ENCODE measurements at places on chromosomes 7 and 10.

DNA sequence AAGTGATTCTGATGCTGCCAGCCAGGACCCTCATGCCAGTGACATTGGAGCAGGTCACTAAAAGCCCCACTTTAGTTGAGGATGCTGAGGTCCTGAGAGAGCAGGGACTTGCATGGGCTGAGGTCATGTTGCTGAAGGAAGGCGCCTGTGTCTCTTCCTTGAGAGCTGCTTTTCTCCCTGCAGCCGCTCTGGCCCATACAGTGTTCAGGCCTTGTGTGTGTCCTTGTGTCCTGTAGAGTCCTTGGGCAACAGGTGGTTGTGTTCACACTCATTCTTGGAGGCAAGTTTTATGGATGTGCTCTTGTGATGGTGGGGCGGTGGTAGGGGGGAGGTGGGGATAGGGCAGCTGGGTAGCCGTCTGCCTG lies 33.3 kb downstream of the TSPAN14 start:
- no peak for DNase-seq

GRCh38 chr7:114759347-114760062 lies 162.4 kb upstream of the MDFIC start:
- DNase-seq: no peak

DNA sequence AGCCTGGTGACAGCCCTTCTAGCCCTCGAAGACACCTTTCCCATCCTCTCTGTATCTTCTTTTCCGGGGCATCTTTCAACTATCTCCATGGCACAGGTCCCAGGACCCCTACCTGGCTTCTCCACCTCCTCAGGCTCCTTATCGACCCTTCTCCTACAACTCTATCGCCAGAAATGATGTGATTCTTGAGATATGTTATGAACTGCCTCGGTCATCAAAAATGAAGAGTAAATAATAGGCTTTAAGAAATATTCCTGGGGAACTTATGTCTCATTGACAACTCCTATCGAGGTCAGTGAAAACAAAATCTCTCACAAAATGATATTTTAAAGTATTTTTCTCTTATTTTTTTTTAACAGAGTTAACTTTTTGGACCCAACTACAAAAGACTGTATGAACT lies 405.5 kb upstream of the SHH start:
- DNase-seq: no peak

DNA sequence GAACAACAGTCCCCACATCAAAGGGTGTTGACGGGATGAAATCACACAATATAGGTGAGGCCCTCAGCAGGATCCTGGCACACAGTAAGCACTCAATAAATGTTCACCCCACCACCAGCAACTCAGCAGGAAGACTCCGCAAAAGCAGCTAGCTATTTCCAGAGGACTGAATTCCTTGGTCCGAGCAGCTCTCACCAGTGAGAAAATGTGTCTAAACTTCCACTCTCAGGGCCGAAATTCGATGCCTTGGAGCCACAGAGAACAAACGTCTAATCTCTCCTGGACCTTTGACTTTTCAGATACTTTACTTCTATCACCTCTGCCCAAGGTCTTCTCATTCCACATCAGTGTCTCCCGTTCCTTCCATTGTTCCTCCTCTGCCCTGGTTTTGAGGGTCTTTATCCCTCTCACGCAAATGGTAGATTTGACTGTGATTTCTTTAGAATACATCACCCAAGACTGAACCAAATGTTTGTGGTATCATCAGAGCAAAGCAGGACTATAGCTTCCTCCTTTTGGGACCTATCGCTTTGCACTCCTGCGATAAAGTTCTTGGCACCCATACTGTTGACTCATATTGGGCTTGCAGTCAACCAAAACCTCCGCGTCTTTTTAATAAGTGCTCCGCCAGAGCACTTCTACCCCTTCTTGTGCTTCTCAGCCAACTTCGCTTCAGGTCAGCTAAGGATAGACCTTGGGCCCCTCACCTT lies 903 bp upstream of the NT5C2 start:
- DNase-seq: no peak

DNA sequence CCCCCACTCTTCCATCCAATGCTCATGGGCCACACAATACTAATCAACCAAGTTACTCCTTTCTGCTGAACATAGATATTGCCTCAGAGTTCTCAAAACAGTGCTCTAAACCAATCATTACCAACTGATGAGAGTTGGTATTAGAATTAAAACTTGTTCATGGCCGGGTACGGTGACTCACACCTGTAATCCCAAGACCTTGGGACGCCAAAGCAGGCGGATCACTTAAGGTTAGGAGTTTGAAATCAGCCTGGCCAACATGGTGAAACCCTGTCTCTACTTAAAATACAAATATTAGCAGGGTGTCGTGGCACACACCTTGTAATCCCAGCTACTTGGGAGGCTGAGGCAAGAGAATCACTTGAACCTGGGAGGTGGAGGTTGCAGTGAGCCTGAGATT lies 8.2 kb downstream of the TM9SF3 start:
- DNase-seq: no peak

DNA sequence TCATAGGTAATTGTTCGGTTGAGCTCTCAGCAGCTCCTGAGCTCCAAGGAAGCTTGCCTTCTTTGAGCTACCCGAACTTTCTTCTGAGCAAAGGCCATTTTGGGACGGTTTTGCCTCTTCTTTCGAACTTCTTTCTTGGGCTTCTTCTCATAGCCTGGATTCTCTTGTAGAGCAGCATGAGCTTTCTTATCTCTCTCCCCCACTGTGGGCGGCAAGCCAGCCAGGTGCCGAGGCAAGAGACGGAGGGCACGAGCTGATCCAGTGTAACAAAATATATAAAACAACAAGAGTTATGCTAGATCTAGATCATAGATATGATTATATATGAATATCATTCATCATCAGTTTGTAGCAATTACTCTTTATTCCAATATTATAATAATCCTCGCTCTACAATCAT lies 16.5 kb upstream of the KNDC1 start:
- DNase-seq: no peak

- DNase-seq: no peak
Measured at GRCh38 chr10:55369670-55370420, 568.8 kb upstream of the PCDH15 start.

DNA sequence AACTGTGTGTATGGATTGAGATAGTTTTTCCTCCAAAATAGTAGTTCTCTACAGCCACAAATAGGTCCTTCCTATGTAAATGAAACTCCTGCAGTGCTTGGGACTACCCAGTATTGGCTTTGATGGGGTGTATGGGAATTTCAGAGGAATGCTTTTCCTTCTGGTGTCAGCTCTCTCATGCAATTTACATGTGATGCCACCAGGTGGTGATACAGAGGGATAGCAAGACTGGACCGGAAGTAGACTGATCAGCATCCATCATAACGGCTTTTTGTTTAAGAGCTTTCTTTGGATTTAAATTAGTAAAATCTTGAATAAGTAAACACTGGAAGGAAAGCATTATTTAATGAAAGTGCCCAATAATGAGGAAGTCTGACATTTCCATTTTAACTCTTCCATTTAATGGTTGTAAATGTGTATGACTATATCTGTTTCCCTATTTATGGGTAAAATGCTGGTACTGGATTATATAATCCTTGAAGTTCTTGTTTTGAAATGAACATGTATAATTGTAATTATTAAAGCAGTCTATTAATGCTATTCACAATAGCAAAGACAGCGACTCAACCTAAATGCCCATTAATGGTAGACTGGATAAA lies 22.7 kb downstream of the DYNC1I1 start:
- DNase-seq: no peak

- no peak for DNase-seq
Measured at GRCh38 chr7:88686468-88687229, 72.9 kb upstream of the ZNF804B start.

DNA sequence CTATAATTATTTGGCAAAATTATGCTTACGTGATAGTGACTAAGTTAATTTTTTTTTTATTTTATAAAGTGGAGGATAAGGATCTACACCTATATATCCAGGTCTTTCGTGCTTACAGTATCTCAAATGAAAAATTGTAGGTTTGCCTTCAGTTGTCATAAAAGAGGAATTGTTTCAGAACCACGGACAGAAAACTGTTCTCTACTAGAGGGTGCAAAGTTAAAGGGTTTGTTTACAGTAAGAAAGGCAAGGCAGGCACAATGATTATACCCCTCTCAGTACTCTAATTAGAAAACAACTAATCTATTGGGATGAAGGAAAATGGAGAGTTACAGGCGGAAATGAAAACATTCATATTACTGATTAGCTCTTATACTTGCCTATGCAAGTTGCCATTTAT lies 1.5 kb downstream of the PCLO start:
- no peak for DNase-seq

DNA sequence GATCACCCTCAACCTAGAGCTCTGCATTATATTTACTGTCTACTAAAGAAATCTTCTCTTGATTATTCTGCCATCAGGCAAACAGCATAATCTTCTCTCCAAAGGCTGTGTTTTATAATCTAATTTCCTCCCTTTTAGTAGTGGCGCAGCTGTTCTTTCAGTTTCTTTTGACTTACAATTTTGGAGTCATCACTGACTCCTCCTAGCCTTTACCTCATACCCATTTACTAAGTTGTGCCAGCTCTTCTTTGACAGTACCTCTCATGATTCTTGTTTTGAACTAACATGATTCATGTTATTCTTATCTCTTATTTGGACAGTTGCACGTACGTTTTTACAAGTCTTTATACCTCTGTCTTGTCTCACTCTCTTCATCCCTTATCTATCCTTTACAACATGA lies 113.0 kb downstream of the FOXP2 start:
- no peak for DNase-seq

DNA sequence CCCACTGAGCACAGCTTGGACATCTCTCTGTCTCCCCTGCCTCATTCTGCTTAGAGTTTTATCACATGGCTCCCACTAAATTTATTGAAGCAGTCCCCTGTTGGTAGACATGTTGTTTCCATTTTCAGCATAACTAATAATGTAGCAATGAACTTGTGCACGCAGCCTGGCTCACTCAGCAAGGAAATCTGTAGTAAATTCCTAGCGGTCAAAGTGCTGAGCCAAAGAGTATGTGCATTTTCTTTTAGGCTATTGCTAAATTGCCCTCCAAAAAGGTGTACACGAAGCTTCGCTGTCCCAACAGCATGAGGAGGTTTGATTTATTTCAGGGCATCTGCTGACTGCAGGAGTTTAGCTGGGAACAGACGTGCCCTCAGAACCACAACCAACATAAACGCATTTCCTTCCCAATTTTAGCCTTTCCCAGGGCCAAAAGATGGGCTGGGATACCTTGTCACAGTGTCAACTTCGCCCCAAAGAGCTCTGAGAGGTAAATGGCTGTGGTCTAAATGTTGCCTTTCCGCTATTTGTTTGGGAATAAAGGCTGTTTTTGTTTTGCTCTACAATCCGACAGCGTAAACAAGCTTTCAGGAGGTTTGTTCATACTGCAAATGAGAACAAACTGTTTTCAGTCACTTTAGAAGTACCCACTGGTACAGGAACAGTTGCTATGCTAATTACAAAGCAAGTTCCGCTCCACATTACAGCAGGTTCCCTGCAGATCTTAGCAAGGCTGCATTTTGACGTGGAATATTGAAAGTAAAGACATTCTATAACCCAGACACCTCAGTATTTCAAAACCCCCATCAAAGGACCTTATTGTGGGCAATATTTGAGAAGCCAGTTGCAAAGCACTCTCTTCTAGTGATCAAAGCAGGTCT lies 16.8 kb downstream of the VSIR start:
- DNase-seq: no peak

GRCh38 chr10:7033031-7033430 lies 377.8 kb downstream of the SFMBT2 start:
- no peak for DNase-seq

GRCh38 chr10:133397938-133398337 lies 4.0 kb downstream of the MTG1 start:
- no peak for DNase-seq

DNA sequence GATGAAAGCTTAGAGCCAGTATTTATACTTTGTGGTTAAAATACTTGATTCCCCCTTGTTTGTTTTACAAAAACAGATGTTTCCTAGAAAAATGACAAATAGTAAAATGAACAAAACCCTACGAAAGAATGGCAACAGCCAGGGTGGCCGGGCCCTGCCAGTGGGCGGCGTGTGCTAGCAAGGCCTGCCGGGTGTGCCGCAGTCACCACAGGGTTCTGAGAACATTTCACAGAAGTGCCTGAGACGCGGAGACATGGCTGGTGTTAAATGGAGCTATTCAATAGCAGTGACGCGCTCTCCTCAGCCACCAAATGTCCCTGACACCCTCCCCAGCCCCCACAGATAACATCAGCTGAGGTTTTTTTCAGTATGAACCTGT lies 14.5 kb downstream of the GPR146 start:
- DNase-seq: no peak

DNA sequence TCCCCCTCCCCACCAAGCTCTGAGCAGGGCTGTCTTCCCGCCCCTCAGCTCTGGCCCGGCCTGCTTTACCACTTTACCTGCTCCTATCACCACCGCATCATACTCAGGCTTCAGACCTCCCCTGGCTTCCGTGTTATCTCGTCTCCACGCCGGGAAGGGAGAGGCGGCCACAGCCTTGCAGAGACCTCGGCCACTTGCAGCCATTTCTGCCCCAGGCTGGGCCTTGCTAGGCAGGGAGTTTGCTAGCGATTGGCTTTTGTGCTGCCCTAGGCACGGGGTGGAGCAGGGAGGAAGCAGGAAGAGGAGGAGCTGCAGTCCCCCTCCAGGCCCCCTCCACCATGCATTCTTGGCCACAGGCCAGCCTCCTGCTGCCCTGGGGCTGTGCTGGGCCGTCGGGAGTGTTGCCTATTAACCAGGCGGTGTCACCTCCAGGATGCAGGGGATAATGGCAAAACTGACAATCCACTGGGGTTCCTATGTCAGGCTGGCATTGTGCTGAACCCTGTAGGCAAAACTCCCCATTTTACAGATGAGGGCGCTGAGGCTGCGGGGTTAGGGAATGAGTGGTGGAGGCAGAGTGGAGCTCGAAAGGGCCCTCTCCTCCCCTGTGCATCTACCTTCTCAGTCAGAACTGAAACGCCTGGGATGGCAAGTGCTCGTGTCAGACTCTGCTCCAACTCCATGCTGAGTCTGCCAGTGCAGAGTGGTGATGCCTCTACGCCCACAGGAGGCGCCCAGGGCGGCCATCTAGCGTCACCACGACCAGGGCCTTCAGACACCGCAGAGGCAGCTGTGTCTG lies at the start of gene PYROXD2:
Gene PYROXD2 (minus strand): TSS at position 251 of the 799 bp plus-strand sequence. CDS start 47 bp downstream, at position 204.
- DNase-seq: peak; percentile 9

GRCh38 chr10:14736600-14737081 lies 38.1 kb downstream of the FAM107B start:
- no peak for DNase-seq

GRCh38 chr7:69736126-69736810 lies 138.0 kb downstream of the AUTS2 start:
- DNase-seq: no peak

DNA sequence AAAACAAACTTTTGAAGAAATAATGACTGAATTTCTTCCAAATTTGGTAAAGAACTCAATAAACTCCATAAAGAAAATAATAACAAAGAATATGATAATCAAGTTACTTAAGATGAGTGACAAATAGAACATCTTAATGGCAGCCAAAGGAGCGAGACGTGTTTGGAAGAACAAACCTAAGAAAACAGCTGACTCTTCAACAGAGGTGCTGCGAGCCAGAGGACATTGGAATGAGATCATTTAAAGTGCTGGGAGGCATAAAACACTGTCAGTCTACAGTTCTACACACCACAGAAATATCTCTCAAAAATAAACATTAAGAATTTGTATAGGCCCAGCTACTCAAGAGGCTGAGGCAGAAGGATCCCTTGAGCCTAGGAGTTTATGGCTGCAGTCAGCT lies 443.5 kb downstream of the PAXIP1 start:
- DNase-seq: no peak

All from effector CD8-positive, alpha-beta T cell (primary cell).